Activated naive CD8-positive, alpha-beta T cell treated with anti-CD3 and anti-CD28 coated beads, Interleukin-2, amount 10 ng/mL, durations not matched to agents 7 days and 5 days (primary cell): ENCODE measurements at places on chromosomes 2 and 18.

DNA sequence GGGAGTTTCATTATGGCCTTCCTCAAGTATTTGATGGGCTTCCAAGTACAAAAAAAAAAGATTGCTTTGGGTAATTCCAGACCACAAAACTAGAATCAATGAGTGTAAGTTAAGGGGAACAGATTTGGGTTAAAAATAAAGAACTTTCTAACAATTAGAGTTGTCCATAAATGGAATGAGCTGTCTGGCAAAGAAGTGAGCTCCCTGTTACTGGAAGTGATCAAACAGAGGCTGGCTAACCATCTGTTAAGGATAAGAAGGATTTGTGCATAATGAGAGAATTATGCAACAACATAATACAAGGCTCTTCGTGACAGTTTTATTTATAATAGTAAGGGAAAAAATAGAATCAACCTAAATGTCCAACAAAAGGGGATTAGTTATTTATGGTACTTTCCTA, 44.6 kb upstream of the ACVR1 start:
- DNase-seq = no peak

DNA sequence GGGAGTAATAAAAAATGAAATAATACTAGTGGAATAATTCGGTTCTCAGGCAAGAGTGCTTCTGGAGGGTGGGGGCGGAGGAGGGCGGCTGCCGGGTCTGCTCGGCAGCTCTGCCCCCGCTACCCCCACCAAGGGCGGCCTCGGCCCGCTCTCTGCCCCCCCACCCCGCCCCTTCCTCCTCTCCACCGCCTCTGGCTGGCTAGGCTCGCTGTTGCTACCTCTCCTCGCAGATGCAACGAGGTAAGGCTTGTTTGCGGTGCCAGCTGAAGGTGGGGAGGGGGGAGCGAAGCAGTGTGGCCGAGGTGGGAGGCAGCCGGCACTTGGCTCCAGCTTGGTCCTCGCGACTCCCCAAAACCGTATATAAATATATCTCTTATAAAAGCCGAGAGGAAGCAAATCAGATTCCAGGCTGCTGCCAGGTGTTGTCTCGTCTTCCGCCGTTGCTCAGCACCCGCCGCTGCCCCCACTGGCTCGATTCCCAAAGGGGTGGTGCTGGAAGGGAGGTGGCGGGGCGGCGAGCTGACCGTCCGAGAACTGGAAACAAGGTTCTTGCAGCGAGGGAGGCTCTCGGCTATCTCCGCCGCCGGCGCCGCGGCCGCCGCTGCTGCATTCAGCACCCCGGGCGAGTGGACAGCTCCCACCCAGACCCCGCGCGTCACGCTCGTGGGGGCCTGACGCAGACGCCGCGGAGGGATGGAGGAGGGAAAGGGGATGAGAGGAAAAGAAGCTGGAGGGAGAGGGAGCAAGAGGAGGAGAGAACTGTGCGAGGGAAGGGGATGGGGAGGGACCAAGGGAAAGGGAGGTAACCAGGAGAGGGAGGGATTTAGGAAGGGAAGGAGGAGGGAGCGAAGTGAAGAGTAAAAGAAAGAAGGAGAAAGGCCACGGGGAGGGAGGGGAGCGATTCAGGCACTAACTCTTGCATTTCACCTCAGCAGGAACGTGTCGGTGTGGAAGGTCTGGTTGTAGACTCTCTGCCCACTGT, at the start of gene MARCHF4:
TSS of gene MARCHF4 (minus strand) at position 763 of the 982 bp plus-strand sequence. CDS start 2,223 bp downstream, outside the sequence.
- peak; percentile 88 for DNase-seq

GRCh38 chr2:119820275-119820674, 60.6 kb downstream of the PTPN4 start:
- DNase-seq = no peak

GRCh38 chr2:241120440-241120839, 18.4 kb upstream of the MTERF4 start:
- no peak for DNase-seq

DNA sequence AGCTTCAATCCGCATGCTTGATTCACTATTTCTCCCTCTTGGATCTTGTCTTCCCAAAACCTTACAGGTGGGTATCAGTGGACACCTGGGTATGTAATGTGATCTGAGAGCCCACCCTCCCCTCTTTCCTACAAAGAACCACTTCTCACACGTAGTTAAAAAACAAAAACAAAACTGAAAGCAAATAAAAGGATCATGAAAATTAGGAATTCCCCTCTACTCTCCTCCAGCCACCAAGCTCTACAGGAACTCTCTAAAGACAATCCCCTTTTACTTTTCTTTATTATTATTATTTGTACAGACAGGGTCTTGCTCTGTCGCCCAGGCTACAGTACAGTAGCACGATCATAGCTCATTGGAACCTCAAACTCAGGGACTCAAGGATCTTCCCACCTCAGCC, 40.8 kb upstream of the MYO1B start:
- DNase-seq = no peak

DNA sequence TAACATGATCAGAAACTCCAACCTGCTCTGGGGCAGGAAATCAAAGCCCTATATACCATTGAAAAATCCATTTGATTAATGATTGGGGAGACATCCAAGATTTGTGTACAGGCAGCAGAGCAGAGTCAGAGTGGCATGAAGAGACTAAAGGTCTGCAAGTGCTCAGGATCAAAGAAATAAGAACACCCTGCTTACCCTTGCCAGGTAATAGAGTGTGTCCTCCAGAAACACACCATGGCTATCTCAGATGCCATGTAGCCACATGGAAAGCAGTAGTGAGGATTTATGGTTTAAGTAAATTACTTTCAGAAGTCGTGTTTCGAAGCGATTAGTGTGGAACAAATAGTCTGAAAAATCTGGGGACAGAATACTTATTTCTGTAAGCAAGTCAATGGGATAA, 592.9 kb downstream of the SUCLG1 start:
- no peak for DNase-seq

- no peak for DNase-seq
These were observed 65.4 kb downstream of the TRIP12 start for GRCh38 chr2:229856413-229856812.

- DNase-seq = no peak
These were observed 133.9 kb downstream of the ZNF532 start for GRCh38 chr18:58998401-58999203.

- DNase-seq = no peak
These were observed 17.2 kb downstream of the MAL start for GRCh38 chr2:95042472-95043271.

DNA sequence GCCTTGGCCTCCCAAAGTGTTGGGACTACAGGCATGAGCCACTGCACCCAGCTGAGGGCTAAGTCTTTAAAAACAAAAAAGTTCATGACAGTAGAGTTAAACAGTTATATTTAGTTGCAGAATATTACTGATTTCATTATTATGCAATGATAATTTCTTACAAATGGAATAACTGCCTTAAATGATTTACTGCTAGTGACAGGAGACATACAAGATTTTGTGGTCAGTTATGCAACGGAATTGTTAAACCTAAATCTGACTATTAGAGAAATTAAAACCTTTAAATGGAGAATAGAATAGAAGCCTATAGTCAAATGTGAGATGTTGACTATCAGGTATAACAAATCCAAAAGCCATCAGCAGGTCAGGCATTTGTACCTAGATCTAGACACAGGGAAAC, 10.3 kb upstream of the DNAJC10 start:
- no peak for DNase-seq

DNA sequence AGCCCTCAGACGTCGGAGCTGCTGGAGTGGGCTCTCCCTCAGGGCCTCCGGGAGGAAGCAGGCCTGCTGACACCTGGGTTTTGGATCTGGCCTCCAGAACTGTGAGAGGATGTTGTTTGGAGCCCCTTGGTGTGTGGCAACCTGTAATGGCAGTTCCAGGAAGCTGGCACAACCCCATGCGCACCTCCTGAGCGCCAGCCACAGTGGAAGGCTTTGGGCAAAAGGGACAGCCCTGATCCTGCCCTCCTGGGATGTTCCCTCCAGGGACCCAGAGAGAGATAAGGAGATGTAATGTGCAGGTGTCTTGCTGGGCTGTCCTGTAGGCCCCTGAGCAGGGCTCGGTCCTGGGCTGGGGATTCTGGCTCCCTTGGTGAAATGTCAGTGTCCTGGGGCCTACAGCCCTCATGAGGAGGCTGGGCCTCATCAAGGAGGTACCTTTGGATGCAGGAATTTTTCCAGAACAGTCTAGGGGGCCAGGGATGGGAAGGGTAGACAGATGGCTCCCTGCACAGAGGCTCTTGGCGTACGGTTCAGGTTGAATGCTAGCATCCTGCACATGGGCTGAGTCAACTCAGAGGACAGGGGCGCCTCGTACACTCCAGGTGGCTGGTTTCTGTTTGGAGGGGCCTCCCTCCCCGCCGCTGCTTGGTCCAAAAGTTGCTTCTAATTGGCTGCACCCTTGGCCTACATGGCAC, 61.1 kb downstream of the ASB1 start:
- DNase-seq = peak; percentile 20

DNA sequence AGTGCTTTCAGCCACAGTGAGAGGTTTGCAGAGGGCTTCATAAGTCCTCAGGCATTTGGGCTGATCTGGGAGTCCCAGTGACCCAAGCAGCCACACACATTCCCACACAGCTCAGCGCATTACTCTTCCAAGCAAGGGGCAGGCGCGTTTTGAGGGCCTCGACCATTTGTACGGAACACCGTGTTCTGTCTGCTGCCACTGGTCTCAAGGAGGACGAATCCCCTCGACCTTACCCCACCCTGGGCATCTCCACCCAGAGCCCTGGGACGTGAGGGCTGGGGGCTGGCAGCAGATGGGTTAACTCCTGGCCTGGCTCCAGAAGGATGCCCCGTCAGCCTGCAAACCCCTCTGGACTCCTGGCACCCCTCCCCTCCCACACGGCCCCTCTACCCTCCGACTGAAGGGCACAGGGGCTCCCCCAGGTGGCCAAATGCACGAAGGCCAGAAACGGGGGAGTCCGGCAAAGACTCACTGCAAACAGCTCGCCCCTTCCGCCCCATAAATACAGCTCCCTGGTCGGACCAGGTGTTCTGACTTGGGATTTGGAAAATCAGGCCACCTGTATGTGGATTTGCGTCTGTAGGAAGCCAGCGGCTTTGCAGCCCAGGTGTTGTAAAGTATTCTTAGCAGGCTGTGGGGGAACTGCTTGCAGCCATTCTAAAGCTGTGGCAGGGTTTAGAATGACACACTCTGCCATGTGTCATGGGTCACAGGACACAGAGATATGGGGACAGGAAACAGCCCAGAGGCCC, 33.6 kb upstream of the PTMA start:
- peak; percentile 76 for DNase-seq

GRCh38 chr2:33009249-33009648, 62.5 kb downstream of the LTBP1 start:
- DNase-seq = no peak

DNA sequence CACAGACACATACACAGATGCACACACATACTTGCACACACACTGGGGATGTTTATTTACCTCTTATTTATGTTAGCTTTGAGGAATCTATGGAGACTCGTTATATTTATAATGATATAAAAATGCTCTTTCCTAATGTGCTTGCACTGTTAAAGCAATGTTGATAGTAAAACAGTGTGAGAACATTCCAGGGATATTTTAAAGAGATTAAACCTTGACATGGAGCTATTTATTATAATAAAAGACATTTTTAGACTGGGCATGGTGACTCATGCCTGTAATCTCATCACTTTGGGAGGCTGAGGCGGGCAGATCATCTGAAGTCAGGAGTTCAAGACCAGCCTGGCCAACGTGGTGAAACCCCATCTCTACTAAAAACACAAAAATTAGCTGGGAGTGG, 557.3 kb upstream of the ZNF804A start:
- DNase-seq = no peak

GRCh38 chr18:73980289-73980979, 167.2 kb downstream of the FBXO15 start:
- DNase-seq = no peak

DNA sequence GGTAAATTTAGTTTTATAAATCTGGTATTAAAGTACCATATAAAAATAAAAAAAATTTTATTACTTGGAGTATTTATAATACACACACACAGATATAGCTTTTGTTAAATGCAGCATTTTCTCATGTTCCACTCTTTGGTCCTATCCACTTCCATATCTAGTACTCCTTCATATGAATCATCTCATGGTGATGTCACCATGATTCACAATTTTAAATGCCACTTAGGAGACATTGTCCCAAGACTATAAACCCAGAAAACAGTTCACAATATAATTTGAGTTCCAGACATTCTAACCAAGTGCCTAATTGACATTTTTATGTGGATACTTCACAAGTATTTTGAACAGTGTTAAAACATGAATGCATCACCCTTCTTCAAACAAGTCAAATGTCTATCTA, 1398.3 kb downstream of the DSC3 start:
- DNase-seq = no peak

- no peak for DNase-seq
These were observed 6.3 kb upstream of the LTBP1 start for GRCh38 chr2:32940316-32940997.

- DNase-seq = no peak
These were observed 117.7 kb upstream of the MCFD2 start for GRCh38 chr2:47033102-47033880.

DNA sequence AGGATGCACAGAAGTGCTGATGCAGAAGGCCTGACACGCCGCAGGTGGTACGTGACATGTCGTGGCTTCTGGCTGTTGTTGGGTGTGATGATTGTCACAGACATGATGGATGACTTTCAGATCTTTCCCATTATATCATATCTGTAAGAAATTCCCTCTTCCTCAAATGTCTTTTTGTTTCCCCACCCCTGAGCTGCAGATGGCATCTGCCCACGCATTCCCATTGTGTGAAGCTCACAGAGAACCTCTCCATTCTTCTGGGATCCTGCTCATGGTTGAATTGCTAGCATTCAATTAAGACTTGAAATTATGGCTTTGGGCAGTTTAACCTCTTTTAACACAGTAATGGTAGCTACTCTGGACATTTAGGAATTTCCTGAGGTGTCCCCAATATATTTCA, 28.3 kb upstream of the EPHA4 start:
- DNase-seq = no peak

DNA sequence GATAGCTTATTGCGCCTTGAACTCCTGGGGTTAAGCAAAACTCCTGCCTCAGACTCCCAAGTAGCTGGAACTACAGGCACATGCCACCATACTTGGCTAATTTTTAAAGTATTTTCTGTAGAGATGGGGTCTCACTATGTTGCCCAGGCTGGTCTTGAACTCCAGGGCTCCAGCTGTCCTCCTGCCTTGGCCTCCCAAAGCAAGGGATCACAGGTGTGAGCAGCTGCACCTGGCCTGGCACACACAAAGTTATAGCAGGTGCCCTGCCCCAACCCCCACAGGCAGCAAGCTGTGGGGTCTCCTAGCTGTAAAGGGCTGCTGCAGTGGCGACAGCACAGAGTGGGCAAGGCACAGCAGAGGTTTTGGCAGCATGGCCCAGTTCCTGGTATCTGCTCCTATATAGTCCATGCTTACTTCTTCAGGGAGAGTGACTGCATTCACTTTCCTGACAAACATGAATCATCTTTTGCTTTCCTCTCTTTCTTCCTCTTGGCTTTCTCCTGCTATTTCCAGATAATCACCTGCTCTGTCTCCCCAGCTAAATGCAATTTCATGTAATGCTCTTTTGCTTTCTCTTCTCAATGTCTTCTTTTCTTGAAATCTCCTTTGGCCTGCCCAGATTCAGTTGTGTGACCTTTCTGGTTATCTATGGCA, 27.3 kb upstream of the METAP1D start:
- no peak for DNase-seq
